ENCODE measurements at places on chromosomes 5 and 9.
A peak's percentile ranks its signal among the peaks of the same experiment; 100 is the strongest.

GRCh38 chr5:54696931-54697330 is 179.4 kb downstream of the SNX18 start:
- no peak for DNase-seq

DNA sequence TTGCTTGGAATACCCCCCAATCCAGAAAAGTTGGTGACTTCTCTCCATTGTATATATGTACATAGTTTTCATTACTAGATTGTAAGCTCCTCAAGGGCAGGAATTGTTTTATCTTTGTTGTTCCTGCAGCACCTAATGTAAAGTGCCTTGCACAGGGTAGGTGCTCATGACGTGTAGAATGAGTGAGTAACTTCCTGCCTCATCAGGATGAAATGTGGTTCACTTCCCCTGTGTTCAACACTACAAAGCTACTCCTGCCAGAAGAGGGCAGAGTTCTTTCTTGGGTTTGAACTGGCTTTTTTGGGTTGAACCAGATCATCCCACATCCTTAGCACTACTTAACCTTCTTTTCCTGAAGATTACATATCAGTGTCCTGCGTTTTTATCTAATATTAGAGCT is 23.9 kb downstream of the GTF3C4 start:
- DNase-seq: peak; percentile 10

DNA sequence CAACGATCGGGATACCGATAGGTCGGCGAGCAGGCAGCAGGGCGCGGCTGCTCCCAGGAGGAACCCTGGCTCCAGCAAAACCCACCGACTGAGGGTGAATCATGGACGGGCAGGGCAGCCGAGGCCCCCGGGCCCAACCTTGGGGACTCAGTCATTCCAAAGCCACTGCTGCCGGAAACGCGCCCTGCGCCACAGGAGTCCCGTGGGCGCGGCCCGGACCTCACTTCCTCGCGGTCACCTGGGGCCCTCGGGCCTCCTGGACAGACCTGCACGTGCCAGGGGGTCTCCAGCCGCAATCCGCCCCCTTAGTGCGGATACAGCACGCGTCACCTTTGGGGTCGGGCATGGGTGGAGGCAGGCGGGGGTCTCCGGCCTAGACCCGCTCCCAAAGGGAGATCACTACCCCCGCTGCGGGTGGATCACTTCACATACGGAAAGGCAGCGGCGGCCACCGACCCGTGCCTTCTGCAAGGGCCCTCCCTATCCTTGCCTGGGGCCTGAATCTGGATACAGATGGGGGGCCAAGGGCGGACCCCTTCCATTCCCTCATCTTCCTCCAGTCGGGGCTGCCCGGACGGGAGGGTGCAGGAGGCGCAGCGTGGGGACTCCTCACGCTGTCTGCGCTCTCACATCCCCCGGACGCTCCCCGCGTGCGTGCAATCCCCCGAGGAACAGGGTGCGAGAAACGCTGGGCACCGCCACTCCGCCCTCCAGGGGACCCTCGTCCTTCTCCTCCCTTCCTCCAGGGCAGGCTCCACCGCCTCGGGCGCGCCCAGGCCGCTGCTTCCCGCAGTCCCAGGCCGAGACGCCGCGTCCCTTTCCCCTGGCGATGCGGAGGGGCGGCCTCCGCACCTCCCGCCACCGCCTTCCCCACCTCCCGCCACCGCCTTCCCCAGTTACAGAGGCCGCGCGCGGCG is 586 bp downstream of the TXN start:
- peak; percentile 59 for DNase-seq

DNA sequence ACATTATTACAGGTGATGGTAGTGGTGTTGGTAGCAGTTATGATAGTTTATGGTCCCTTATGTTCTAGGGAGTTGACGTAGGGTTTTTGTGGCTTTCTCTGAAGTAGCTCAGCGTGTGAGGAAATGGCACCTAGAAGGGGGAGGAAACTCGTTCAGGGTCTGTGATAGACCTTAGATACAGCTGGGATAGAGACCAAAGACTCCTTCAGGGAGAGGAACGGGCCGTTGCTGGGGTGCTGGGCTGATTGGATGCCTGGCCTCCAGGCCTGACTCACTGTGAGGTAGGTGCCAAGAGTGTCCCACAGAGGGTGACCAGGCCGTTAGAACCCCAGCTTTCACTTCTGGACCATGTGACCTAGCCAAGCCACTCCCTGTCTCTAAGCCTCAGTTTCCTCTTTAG is 96.6 kb downstream of the DAB2IP start:
- no peak for DNase-seq

- no peak for DNase-seq
These were observed 1.0 kb upstream of the TRPM3 start for GRCh38 chr9:71122421-71122820.

- DNase-seq: no peak
These were observed 21.8 kb downstream of the GRIN3A start for GRCh38 chr9:101716629-101717028.
